ENCODE measurements at places on chromosomes 2 and 18.

DNA sequence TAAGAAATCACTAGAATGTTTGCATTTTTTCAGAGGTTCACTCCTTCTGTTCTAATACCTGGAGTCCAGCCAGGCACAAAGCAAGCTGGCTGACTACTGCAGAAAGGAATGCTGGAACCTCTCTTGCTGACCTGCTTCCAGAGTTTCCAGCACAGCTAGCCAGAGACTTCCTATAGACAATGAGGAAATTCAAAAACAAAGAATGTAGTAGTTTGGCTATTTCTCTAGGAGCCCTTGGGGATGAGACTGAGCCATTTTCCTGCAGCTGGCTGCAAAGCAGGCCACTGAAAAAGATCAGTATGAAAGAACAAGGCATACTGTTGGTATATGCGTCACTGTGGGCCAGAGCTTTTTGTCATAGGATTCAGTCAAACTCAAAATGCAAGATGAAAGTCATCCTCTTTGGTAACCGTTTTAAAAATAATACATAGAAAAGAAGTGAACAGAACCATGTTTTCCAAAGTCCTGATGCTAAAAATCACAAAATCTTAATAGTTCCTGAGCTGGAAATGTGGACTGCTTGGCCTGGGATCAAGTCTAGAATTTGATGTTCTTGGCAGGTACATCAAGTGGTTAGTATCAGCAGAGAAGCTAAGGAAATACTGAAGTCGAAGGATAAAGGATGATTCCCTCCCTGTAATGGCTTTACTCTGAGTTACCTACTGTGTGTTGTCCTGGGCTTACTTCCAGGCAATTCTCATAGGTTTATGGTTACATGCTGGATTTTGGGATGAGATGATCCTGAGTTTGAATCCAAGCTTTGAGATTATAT lies 9.0 kb upstream of the DSEL start:
- DNase-seq = no peak

- DNase-seq = peak; percentile 53
Measured at GRCh38 chr2:219002395-219003266, 9.4 kb upstream of the CRYBA2 start.

- DNase-seq = no peak
Measured at GRCh38 chr2:232492963-232493700, 5.5 kb upstream of the ECEL1 start.

DNA sequence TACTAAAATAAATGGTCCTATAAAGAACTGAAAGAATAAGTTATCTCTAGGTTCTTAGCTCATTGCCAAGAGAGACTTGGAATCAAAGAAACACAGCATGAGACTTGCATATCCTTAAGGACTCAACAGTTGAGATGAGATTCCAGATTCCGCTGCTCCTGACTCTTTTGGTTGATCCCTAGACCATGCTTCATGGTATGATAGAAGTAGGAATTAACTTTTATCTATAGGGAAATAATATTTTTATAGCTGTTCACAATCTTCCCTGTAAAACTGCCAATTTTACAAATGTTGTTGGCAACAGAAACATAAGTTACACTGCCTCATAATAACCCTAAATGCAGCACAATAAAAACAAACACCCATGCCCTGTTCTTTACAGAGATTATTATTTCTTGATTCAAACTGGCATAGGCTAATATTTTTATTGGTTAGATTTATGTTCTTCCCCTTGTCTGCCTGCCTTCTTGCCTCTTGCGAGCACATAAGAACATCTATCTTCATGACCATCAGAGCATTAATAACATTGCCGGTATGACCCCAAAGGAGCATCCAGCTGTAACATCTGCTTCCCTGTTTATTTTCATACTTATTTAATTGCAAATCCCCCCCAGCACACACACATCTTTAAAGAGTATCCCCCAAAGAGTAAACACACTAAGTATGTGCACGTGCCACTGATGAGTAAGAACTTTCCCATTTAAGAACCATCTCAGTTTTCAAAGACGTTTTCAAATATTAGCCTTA lies 735.7 kb upstream of the SLC8A1 start:
- DNase-seq = no peak

DNA sequence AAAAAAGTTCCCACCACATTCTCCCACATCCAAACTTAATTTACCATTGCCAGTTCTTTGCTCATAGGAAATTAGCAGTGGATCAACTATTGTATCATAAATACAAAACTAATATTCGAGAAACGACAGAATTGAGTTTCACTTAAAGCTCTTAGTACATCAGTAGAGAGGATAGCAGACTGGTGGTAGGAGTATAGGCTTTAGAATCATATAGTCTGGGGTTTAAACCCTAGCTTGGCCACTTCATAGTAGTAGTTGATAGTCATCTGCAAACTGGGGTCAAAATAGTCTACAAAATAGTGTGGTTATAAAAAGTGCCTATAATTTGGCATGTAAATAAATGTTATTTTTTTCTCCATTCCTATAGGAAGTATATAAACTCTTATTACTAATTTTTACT lies 30.9 kb downstream of the PIK3C3 start:
- no peak for DNase-seq

GRCh38 chr2:180604077-180604476 lies 376.3 kb upstream of the UBE2E3 start:
- peak; percentile 4 for DNase-seq

GRCh38 chr2:187296869-187297268 lies 151.2 kb downstream of the CALCRL start:
- DNase-seq = no peak

DNA sequence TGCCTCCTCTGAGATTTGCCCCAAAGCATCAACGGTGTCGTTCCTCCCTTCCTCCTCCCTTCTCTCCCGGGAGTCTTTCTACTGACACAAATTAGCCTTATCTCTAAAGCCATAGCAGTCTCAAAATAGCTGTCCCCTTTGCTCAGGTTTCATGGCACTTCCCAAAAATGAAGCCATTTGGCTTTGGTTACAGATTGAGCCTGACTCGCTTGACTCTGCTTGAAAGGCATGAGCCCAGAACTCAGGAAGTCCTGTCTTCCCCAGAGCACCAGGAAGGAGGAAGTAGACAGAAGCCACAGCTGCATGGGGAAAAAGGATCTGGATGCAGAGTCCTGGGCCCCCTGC lies 234.4 kb upstream of the RGPD4 start:
- no peak for DNase-seq

Measured in stimulated activated CD4-positive, alpha-beta T cell treated with anti-CD3 and anti-CD28 coated beads, Interleukin-4, amount 100 ng/mL, for 24 hours (primary cell).